ENCODE measurements at places on chromosomes 11 and 22. TPM values are rescaled to one million over a fixed set of nuclear protein-coding genes. Genes with fewer than 3 reads are reported as not detected.
A peak's percentile ranks its signal among the peaks of the same experiment; 100 is the strongest.

DNA sequence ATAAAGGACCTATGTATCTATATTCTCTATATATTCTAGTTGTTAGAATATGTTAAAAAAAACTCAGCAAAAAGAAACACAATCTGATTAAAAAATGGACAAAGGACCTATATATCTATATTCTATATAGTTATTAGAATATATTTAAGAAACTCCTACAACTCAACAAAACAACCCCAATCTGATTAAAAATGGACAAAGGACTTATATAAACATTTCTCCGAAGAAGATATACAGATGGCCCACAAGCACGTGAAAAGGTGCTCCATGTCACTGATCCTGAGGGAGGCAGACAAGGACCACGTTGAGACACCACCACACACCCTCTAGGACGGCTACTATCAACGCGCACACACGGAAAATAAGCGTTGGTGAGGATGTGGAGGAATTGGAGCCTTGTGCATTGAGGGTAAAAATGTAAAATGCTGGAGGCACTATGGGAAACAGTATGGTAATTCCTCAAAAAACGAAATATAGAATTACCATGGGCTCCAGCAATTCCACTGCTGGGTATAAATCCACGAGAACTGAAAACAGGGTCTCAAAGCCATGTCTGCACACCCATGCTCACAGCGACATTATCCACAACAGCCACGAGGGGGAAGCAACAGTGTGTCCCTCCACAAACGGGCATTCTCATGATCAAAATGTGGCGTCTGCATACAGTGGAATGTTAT is 22.7 kb downstream of the YPEL1 start:
- peak; percentile 66 for DNase-seq

DNA sequence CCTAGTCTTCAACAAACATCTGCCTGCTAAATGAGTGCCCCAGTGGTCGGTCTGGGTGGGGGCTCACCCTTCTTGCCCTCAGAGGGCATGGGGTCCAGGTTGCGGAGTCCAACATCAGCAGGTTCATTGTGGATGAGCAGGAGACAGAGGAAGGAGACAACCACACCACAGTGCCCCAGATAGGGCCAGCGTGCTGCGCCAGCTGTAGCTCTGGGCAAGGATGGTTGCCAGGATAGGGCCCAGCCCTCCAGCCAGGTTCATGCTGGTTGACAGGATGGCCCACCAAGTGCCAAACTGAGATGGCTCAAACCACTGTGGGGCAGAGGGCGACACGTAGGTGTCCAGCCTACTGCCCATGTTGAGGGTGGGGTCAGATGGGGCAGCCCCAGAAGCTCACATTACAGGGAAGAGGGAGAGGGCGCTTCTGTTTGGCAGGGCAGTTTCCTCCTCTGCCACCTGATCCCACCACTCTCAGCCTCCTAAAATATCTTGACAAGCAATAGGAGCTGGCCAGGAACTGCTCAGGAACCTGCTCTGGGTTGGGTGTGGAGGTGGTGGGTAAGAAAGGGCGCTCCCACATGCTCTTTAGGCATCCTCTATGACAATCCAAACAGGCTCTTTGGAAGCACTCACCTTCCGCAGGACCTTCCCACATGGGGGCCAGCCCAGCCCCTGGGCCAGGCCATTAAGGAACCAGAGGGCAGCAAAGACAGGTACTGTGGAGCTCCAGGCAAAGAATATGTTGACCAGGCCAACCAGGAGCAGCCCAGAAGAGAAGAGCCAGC is 2.9 kb downstream of the SLC37A4 start:
- DNase-seq = no peak

- no peak for DNase-seq
Measured at GRCh38 chr11:96079691-96080090, 155.8 kb upstream of the MTMR2 start.

- no peak for DNase-seq
Measured at GRCh38 chr22:35910003-35910769, 118.4 kb downstream of the RBFOX2 start.

The OR8U1 gene
- total RNA-seq = not detected

DNA sequence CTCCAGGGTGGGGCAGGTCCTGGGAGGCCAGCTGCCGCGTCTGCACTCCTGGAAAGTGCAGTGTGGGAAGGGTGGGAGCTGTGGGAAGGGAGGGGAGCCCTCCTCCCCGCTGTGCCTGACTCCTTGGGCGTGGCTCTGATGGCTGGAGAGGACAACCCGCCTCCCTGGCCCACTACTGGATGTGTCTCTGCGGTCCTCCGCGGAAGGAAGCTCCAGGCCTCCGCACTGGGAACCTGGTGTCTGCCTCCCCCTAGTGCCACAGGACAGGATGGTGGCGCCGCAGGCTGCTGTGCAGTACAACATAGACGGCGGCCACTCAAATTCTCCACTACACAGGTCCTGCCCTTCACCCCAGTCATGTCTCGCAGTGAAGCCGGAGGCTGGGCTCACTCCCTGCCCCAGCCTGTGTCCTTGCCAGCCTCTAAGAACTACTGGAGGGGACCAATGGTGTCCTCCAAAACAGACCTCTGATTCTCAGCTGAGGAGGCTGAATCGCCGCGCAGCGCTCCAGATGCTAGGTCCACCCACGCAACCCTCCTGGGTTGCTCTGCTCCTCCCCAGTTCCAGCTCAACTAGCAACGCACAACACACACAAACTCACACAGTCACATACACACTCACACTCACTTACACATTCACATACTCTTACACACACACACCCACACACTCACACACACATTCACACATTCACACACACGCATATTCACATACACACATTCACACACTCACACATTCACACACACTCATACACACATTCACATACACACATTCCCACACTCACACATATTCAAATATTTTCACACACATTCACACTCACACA is 12.4 kb upstream of the DSCAML1 start:
- DNase-seq = peak; percentile 42

DNA sequence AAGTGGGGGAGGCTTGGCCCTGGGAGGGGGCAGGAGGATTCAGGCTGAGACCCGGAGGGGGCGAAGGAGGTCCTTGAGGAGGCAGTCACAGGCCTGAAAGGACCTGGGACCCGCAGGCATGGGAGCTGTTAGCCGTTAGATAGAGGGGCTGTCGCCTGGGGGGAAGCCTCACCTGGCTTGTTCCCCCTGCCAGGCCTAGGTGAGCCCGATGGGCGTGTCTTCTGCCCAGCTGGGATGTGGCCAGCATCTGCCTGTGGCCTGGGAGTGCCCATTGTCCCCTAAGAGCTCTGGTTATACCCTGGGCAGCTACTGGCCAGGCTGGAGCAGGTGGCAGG is 1.8 kb upstream of the DUSP8 start:
- no peak for DNase-seq

DNA sequence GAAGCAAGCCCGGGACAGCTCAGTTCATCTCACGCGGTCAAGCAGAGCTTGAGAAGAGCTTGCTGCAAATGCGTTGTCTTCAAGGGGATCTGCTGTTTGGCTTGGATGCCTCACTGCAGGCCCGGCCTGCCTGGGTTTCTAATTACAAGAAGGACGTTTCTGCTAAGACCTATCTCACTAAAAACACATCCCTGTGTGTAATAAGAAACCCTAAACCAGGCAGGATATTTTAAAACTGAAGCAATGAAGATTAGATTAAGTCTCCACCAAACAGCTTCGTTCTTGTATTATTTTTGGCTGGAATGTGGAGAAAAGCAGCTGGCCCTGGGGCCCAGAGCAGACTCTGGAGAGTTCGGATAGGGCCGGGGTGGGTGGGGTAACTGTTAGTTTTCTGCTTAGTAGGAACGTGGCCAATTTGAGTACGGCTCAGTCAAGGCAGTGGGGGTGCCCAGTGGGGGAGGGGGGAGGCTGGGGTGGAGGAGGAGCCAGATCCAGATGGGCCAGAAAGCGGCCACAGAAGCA is 6.0 kb downstream of the PKNOX2 start:
- no peak for DNase-seq

DNA sequence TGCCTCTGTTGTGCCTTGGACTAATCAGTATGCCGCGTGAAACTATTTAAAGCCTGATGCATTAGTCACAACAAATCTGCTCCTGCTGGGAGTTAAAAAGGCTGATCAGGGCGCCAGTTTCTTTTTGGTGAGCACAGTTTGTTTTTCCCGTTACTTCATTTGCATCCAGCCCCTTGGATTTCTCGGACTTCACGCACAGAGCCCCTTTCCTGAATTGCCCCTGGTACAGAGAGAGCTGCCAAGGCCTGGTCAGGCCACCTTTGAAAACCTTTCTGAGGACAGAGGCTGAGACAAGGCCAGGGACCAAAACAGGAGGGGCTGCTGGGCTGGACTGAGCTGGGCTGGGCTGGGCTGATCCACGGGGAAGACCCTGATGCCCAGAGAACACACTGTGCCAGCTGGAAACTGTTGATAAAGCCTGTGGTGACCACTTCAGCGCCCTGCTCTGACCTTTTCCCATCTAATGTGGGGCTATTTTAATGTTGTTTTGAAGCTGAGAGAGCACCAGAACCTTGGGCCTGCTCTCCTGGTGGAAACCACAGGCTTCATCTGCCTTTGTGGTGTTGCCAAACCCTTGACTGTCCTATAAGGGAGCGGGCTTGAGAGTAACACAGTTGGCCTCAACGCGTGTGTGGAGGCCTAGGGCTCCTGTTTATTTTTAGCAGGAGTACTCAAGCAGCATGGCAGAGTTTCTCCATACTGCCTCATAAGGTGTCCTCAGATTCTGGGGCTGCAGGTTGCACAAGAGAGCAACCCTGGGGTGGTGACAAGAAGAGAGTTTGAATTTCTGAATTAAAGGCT is 44.2 kb downstream of the NAV2 start:
- no peak for DNase-seq

The OR51I1 gene
- total RNA-seq = not detected

The XKR3 gene
- not detected for total RNA-seq

DNA sequence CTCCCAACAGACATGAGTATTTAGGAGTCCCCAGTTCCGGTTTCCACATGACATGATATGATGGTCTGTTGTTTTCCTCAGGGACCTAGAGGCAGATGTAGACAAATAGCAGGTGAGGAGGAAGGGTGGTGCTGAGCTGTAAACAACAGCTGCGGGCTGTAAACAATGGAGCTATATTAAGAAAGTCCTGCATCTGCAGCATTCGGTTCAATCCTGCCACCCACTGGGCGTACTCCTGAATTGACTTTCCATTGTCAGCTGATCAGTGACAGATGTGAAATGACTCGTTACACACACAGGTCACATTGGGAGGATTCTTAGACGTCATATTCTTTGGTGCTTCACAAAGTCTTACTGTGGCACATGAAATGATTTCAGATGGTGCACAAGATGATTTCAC is 26.8 kb upstream of the RAG1 start:
- peak; percentile 55 for DNase-seq

- peak; percentile 27 for DNase-seq
Measured at GRCh38 chr22:43152357-43153071, 1.2 kb downstream of the TSPO start.

GRCh38 chr11:33828604-33829429 is 54.5 kb upstream of the FBXO3 start:
- no peak for DNase-seq

GRCh38 chr11:134532921-134533421 is 120.9 kb upstream of the B3GAT1 start:
- DNase-seq = no peak

The FAM83F gene
- not detected for total RNA-seq

- DNase-seq = no peak
Measured at GRCh38 chr11:57378186-57378585, 2.8 kb downstream of the PRG3 start.

DNA sequence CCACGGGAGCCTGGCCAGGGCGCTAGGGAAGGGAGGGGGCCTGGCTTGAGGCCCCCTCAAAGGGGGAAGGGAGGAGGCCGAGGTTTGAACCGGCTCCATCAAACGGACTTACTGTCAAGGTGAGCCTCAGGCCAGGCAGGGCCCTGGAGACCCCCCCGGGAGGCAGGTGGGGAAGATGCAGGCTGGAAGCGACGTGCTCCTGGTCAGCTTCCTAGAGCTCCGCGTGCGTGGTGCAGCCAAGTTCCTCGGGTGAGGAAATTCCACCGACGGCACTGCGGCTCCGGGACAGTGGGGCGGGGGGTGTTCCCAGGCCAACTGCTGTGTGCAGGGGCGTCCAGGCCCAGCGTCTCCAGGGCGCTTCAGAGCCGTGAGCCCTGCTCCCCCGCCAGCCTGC is 7.2 kb upstream of the TRABD start:
- no peak for DNase-seq

- DNase-seq = no peak
Measured at GRCh38 chr11:130219148-130219547, 59.6 kb downstream of the ST14 start.

- no peak for DNase-seq
Measured at GRCh38 chr11:12585861-12586260, 88.4 kb upstream of the TEAD1 start.
